Cortex of kidney (tissue), 1 donor: ENCODE measurements at places on chromosomes 2 and 18.

DNA sequence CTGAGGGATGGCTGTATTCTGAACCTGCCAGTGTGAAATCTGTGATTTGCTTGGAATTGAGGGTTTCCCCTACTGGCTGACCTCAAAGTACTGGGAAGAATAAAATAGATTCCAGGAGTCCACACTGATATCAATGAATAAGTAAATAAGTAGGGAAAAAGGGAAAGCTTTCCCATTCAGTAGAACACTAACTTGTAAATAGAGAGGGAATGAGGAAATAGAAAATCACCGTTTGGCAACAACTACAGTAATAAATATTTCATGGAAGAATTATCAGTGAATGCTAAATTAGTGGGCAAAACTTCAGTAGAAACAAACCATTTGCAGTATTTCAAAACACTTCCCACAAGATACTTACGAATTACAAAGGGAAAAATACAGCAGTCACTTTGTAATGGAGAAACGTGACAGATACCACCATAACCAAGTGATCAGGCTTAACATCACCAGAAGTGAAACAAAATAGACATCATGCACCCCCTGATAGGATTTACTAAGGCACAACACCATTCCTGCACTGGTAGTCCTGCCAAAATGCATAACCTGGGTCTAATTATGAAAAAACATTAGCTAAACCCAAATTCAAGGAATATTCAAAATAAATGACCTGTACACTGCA lies 88.5 kb downstream of the ICA1L start:
- no peak for DNase-seq

- no peak for DNase-seq
Observed at GRCh38 chr2:168528469-168528868, 72.4 kb downstream of the CERS6 start.

DNA sequence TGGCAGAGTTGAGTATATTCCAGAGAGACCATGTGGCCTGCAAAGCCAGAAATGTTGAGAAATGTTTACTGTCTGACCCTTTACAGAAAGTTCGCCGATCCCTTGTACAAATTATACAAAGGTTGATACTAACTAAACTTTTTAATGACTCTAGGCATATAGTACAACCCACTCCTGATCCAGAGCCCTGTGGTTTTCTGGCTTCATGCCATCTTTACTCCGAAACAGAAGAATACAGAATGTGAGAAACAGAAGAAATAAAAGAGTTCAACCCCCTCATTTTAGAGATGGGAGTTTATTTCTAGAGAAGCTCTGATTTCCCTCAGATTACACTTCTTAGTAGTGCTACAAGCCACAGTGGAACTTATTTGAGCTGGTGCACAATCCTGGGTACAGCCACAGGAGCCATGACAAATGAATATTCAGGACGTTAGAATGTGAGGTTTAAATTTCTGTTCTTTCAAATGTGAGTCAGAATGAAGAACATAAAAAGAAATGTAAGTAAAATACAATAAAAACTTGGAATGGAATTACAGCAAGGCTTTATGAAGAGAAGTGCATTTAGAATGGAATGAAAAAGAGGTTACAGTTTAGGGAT lies 38.0 kb upstream of the SMCHD1 start:
- DNase-seq: no peak

GRCh38 chr2:186641132-186641806 lies 51.4 kb downstream of the ITGAV start:
- DNase-seq: no peak

DNA sequence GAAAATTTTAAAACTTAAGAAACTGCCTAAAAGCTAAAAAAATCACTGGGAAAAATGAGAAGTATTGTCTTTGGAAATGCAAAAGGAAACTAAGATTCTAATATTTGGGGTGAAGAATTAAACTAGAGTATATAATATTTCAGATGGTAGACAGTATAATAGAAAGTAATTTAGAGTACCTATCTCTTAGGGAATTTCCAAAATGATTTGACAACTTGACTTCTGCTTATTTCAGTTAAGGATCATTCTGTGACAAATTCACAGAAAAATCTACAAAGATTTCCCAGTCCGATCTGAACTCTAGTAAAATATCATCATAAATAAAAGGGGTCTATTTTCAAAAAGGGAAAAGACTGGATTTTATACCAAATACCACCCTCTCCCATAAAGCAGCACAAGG lies 99.6 kb downstream of the ATAD2B start:
- no peak for DNase-seq

DNA sequence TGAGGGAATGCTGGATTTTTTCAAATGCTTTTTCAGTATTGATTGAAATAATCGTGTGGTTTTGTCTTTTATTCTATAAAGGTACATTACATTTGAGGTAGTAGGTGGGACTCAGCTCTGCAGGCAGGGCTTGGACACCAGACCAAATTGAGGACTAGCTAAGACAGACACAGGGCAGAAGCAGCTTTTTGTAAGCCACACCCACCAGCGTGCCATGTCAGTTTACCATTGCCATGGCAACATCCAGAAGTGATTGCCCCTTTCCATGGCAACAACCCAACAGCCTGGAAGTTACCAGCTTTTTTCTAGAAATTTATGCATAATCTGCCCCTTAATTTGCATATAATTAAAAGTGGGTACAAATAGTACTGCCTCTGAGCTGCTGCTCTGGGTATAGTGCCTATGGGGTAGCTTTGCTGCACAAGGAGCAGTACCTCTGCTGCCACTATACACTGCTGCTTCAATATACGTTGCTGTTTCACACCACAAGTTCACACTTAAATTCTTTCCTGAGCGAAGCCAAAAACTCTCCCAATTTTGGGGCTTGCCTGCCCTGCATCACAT lies 23.6 kb upstream of the VWA3B start:
- DNase-seq: no peak

DNA sequence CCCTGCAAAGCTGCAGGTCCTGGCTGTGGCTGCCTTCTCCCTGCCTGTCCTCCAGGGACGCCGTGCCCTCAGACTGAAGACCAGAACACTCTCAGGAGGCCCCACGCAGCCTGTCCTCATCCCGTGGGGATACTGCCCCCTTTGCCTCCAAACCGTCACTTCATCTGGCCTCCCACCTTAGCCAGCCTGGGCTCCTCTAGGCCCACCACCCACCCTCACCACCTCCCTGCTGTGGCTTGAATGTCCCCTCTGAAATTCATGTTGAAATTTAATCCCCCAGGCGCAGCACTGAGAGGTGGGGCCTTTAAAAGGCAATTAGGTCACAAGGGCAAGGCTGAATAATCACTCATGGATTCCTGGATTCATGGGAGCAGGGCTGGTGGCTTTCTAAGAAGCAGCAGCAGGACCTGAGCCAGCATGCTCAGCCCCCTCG lies 198.2 kb downstream of the SEPTIN10 start:
- no peak for DNase-seq

DNA sequence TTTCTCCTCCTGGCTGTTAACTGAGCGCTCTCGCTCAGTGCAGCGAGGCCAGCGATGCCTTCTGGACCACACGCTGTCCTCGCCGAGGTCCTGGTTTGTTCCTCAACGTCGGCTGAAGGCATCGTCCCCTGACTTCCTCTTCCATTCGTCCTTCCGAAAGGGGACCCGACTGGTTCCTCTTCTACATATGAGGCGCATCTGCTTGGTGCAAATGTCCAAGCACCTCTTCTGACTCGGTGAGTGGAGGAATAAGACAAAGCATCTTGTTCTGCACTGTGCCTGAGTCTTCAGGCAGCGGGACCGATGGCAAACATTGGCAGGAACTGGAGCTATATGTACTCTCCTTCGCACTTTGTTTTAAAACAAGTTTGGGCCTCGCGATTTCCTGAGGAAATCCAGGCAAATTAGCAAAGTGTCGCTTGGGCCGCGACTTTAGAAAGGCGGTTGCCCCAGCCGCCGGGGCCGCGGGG lies 621 bp upstream of the KCNS3 start:
- DNase-seq: no peak

GRCh38 chr18:10846657-10847407 lies 302.5 kb downstream of the PIEZO2 start:
- no peak for DNase-seq

DNA sequence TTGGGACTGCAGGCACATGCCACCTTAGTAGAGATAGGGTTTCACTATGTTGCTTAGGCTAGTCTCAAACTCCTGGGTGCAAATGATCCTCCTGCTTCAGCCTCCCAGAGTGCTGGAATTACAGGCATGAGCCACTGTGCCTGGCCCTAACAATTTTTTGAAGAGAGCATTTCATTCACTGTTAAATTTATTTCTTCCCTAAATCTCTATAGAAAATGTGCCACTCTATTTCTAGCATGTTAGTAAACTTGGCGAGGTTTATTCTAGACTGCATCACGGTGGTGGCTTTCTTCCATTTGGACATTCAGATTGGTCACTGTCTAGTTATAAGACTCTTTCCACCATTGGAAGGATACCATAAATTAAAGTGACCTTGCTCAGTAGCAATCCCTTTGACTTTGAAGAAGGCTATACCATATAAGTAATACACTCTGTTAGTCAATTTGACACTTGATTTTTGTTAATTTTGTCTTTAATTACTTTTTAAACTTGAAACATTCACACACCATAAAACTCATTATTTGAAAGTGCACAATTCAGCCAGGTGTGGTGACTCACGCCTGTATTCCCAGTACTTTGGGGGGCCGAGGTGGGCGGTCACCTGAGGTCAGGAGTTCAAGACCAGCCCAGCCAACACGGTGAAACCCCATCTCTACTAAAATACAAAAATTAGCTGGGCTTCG lies 16.2 kb downstream of the DDX1 start:
- no peak for DNase-seq

GRCh38 chr2:152344579-152345195 lies 9.7 kb downstream of the FMNL2 start:
- no peak for DNase-seq

DNA sequence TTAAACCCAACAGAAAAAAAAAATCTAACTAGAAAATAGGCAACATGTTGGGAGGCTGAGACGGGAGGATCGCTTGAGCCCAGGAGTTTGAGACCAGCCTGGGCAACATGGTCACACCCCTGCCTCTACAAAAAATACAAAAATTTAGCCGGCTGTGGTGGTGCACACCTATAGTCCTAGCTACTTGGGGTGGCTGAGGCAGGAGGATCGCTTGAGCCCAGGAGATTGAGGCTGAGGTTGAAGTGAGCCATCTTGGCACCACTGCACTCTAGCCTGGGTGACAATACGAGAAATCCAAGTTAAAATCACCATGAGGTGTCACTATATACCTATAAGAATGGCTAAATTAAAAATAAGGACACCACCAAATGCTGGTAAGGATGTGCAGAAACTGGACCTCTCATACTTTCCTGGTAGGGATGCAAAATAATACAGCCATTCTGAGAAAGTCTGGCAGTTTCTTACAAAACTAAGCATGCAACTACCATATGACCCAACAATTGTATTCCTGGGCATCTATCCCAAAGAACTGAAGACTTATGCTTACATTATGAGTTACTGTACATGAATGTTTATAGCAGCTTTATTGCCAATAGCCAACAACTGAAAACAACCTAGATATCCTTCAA lies 2.2 kb downstream of the SEPTIN10 start:
- no peak for DNase-seq

- no peak for DNase-seq
Observed at GRCh38 chr2:47357483-47357882, 45.5 kb upstream of the MSH2 start.

DNA sequence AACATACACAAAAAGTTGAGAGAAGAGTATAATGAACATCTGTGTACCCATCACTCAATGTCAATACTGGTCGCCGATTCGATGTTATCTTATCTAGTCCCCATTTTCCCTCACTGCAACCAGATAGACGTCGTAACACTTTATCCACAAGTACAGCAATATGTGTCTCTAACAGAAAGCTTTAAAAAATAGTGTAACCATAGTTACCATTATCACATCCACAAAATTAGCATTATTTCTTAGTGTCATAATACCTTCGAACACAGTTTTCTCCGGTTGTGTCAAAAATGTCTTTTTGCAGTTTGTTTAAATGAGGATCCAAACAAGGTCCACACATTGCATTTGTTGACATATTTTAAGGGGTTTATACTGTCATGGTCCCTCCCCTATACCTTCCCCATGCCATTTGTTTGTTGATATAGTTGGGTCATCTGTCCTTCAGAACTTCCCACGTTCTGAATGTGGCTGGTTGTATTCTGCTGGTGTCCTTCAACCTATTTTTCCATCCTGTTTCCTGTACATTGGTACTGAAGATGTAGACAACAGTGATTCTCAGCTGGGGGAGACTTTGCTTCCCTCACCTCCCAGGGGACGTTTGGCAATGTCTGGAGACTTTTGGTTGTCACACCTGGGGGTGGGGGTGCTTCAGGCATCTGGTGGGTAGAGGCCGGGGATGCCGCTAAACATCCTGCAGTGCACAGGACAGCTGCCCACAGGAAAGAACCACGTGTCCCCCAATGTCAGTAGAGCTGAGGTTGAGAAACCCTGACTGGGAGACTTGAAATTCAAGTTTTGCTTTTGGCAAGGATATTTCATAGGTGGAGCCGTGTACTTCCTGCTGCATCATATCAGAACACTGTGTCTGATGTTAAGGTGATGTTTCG lies 72.7 kb upstream of the SPRED2 start:
- no peak for DNase-seq

DNA sequence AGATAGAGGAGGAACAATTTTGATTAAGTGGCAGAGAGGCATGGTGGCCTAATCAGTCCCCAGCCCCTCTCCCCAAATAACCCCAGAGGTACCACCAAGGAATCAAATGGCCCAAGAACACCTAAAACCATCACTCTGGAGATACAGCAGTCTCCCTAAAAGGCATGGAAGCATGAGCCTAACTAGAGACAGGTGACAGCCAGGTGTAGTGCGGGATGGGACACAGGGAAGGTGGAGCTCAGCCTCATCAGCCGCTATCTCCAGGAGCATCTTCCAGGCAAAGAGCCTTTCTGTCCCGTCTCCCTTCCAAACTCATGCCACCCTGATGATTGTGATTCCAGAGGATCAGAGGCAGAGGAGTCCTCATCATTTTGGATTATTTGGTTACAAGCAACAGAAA lies 144.7 kb downstream of the COPS8 start:
- no peak for DNase-seq

- DNase-seq: no peak
Observed at GRCh38 chr2:151407281-151407680, 2.4 kb upstream of the RIF1 start.

DNA sequence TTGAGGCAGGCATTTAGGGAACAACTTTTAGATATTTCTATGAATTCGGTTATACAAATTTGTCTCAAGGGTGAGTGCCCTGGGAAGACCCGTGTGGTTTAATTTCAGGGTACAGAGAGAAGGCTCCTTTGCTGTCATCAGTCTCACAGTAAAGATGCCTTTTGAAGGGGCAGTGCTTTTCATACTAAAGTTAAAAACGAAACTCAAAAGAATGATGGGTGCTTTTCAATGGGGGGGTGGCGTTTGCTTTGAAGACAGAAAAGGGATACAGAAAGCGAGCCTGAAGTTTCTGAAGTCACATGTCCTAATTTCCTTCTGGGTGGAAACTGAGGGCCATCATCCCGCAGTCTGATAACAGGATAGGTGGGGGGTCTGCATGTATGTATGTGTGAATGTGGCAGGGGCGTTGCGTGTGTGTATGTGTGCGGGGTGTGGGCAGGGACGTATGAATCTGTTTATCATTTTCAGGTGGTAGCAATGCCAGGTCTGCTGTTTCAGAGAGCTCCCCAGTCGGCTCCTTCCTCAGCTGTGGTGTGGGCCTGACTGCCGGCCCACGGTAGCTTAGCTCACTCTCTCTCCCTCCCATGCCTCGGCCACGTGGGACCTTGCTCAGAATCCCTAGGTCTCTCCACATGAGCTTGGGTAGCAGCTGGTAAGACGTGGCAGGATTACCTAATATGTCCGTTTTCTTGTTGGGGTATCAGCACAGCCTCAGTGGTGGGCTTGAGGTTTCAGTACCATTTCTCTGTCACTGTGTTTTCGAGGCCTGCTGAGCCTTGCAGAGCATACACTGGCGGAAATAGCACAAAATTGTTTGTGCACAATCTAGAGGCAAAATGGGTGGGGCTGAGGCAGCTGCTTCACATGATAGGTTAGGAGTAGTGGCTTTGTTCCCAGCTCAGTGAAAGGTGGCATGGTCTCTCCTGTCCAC lies 32.7 kb downstream of the ARHGAP25 start:
- no peak for DNase-seq
